Activated CD8-positive, alpha-beta memory T cell treated with anti-CD3 and anti-CD28 coated beads for 24 hours (primary cell): ENCODE measurements at places on chromosomes 4 and X.

DNA sequence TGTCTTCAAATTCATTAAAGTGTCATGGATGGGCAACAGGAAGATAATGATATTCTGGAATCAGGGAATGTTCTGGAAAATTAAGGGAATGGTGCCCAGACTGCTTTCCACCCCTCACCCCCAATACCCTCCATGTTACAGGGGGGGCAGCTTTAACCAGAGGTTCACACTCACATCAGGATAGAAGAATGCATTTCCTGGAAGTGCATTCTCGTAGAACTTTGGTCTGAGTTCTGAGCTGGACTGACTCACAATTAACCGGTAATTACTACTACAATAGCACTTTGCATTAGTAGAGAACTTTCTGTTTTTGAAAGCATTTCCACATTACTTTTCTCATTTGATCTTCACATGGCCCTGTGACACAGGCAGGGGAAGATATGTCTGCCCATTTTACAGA is 52.5 kb upstream of the SHISA3 start:
- DNase-seq, result no peak

DNA sequence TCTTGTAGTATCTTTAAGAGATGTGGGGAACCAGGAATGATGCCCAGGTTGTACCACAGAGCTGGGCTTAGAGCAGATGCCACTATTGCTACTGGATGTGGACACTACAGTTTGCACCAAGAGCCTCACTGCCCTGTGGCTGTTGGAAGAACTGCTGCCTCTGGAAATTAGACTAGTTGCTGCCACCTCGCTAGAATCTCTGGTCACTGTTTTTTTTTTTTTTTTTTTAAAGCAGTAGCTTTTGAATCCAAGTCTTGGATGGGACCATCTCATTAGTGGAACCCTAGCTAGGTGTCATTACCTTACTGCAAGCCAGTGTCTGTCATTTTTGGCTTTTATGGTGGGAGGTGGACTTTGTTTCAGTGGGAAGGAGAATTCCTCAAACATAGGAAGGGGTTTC is 105.5 kb downstream of the ARHGAP10 start:
- no peak for DNase-seq

DNA sequence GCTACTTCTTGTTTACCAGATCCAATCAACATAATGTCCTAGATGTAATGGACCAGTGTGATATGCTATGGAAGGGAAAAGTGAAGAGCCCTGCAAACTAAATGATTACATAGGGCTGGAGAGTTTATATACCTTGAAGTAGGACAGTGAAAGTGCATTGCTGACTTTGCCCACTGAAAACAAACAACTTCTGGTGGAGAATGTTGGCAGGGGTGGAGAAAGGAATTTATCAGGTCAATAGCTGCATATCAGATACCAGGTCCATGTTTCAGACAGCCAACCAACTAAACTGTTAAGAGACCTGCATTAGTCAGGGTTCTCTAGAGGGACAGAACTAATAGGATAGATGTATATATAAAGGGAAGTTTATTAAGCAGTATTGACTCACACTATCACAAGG is 82.4 kb downstream of the DCUN1D4 start:
- no peak for DNase-seq

DNA sequence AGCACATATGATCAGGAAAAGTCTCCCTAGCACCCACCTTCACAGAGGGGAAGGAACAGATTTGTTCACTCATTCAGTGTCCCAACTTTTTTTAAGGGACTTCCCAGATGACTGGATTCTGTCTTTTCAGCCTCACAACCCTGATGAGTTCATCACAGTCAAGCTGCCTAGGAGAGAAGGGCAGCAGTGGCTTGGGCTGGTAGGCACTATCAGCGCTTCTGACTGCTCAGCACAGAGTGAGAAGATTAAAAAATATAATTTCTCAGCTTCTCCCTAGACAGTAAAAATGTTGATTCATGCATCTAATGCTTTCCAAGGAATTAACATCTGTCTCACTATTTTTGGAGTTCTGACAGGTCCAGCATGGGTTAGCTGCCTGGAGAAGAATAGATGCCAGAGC is 328.2 kb downstream of the DTHD1 start:
- no peak for DNase-seq

- DNase-seq, result no peak
These were observed 240.9 kb downstream of the PALLD start for GRCh38 chr4:168737806-168738172.

GRCh38 chr4:90845777-90846176 is 718.6 kb downstream of the CCSER1 start:
- no peak for DNase-seq

DNA sequence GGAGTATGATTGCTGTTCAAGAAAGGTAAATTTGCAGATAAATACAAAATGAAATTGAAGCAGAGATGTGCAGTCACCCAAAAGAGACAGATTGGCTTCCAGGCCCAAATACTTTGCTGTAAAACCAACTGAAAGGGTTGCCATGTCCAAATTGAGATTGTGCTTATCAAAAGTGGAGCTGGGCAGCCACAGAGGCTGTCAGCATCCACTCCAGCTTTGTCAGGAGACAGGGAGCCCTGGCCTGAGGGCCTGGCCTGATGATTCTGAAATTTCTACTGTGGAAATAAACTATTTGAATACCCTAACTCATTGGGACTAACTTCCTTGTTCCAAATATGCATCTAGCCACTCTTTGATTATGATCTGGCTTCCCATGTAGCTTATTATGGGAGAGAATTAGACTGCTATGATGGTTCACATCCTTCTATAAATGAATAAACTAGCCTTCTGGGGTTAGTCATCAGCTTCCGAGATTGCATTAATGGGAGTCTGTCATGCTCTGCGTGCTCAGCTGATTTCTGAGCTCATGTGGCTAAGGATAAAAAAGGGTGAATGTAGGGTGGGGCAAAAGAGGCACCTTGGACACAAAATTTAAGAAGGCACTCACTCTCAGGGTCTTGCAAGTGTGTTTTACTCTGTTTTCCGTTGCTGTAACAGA is 48.2 kb downstream of the SLC34A2 start:
- DNase-seq, result no peak

GRCh38 chrX:63506320-63506719 is 155.2 kb upstream of the SPIN4 start:
- DNase-seq, result no peak
